ENCODE measurements at places on chromosomes 1 and 21.

DNA sequence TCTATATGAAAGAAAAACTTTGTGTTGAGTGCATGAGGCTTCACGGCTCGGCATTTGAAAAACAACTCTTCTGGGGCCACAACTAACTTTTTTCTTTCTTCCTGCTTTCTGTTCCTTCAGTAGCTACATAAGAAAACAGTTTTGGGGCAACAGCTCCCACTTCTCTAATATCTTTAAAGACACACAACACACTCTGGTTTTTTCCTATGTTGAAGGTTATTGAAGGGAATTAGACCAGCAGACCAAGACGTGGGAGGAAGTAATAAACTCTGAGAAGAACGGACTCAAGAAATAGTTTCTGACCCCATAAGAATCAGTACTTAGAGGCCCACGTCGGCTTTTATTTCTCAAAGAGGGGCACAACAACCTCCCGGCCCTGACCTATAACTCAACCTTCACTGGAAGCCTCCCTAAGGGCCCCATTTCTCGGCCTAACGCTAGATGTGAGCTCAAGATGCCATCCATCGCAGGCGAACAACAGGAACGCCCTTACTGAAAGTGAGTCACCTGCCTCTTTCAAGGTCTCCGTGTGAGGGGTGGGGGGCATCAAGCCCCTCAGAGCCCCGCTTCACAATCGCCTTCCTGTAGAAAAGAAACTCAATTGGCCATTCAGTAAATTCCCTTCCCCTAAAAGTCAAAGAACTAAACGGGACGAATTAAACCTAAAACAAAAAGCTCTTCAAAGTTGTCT is 844 bp downstream of the ZMYM6 start:
- no peak for DNase-seq

DNA sequence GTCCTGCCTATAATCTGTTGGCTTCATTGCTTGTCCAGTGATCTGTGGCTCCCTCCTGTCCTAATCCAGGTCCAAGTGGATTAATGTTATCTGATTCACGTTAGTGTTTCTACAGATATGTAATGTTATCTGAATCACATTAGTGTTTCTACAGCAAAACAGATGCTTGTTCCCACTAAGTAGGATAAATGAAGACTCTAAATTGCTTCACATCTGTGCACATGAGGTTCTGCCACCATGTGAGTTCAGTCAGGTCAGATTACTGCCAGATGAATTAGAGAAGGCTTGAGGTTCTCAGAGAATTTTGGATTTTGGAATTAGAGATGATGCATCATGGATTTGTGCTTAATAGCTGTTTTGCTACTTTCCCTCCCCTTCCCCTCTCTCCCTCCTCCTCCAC is 13.2 kb downstream of the DISC1 start:
- DNase-seq: no peak

DNA sequence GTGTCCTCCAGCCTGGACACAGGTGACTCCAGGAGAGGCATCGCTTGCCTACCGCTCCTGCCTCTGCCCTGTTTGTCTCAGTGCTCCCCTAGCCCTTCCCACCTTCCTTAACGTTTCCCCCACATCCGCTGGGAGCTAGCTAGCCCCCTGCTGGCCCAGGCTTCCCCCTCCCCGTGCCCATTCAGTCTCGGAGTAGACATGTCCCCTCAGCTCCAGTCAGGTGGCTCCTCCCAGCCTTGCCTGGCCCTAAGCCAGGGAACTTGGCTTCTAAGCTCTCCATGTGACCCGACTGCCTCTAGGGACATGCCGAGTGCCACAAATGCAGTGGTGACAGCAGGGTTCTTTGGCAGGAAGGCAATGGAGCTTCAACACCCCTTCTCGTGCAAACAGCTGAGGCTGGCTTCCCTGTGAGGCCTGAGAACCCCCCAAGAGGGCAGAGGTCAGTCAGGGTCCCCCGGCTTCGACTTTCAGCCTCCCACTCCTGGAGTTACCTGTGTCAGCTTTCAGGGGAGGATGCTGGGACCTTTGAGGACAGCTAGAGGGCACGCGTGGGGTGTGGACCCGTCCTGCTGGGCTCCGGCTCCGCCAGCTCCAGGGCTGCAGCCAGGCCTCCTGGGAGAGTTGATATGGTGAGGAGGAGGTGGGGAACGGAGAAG is 16.2 kb downstream of the DRAXIN start:
- DNase-seq: no peak

- no peak for DNase-seq
These were observed 77.6 kb downstream of the PLXNA2 start for GRCh38 chr1:208166340-208167138.

- DNase-seq: no peak
These were observed 96.9 kb downstream of the ADSS2 start for GRCh38 chr1:244354810-244355278.

- DNase-seq: no peak
These were observed 80.3 kb upstream of the DPH5 start for GRCh38 chr1:101105877-101106276.

DNA sequence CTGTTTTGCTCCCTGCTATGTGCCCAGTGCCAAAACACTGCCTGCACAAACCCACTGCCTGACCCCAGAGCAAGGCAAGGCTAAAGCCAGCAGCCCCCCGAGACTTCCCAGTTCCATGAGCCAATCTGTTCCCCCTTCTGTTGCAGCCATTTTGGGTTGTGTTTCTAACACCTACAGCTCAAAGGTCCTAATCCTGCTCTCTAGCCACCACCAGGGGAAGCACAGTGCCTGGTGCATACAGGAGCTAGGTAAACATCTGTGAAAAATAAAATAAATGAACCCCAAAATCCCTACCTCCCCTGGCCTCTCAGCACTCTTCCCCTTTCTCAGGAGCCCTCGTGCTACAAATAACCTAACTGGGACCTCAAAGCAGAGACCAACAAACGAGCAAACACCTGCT is 190.2 kb downstream of the MATN1 start:
- DNase-seq: no peak

DNA sequence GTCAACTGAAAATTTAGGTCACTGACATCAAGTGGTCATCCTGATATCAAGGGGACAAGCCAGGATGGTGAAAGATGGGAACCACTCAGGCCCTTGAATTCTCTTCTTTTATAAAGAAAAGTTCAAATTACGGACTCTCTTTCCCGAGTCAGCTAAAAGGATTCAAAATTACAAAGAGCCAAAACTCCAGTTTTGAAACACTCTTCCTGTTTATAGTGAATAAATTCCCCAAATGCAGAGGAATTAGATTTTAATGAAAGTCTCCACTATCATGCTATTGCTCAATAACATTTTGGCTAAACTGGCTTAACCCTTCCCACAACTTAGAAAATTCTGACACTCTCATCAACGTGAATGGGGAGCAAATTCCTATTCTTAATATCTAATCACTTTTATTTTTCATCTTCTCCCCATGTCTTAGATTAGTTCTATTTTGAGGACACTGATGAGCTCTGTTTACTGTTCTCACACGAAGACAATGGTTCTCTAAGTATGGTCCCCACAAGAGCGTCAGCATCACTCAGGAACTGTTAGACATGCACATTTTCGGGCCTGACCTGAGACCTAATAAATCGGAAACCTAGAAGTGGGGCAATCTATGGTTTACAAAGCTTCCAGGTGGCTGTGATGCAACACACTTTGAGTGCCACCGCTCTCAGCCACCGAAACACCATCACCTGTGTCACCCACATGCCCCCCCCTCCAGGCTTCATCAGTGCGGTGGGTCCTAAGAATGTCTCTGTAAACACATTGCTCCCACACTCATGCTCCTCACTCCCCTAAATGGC is 64.4 kb upstream of the TIAM1 start:
- DNase-seq: no peak

DNA sequence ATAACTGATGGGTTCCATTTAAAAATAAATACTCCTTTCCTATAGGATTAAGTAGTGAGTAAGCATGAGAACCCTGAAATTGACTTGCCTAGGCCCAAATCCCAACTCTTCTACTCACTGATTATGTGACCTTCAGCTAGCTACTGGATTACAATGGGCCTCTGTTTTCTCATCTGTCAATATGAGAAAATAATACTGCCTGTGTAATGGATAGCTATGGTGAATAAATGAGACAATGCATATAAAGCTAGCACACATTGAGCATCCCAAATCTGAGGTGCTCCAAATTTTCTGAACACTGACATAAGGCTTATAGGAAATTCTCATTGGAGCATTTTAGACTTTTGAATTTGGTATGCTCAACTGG is 5.3 kb upstream of the LRRC8C start:
- DNase-seq: no peak

DNA sequence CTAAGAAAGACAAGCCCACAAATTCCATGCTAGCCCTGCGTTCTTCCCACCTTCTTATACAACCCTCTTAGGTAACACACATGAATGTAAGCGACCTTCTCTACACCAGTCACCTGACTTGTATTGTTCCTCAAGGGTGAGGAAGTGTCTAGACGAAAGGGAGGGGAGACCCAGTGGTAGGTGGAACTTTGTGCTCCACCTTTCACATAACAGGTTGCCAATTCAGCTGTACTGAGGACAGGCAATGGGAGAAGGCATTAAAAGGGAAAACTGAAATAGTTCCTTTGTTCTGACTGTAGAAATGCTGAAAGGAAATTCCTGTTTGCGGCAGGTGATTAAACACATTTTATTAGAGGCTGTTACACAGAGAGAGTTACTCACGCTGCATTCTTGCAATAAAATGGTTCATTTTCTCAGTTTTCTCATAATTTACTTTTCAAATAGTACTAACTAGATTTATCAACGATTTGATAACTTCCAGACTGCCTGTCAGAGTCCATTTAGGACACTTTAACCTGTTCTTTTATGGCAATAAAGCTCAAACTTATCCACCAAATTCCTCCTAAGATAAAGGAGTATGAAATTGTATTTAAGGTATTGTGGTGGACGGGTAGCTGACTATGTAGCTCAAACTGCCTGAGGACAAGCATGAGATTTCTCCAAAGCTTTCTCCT is 17.8 kb upstream of the CHRM3 start:
- no peak for DNase-seq

GRCh38 chr1:91584878-91585277 is 84.2 kb downstream of the CDC7 start:
- DNase-seq: no peak

DNA sequence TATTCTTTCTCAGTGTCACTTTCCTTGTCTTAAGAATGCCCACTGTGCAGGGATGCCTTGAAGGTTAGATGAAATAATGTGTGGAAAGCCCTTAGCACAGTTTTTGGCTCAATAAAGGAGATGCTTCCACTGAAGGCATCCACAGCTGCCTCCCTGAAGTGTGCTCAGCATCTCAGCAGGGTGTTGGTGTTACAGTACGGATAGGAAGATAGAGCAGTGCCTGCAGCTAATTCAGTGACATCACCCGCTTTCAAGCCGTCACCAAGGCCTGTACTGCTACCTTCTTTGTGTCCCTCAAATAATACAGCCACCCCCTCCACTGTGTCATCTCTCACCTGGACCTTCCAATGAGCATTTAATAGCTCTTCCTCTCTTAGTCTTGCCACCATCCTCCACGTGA is 59.0 kb downstream of the NDUFS5 start:
- no peak for DNase-seq

DNA sequence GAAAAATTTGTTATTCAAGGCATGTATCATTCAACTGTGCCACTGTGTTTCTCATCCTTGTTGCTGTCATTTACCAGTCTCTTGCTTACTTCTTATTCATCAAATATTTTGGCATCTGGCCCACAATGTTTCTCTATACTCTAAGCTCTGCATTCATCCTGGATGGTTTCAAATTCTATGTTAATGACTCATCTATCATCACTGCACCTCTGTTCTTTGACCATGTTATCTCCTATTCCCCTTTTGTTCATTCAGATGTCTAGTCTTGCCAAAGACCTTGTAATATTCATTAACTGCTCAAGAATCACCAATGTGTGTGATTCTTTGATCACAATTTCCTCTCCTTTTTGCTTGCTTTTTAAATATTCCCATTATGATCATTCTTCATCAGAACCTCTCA is 54.6 kb upstream of the PRKACB start:
- DNase-seq: no peak

- DNase-seq: no peak
These were observed 121.5 kb upstream of the MAP1LC3C start for GRCh38 chr1:242120432-242120831.

DNA sequence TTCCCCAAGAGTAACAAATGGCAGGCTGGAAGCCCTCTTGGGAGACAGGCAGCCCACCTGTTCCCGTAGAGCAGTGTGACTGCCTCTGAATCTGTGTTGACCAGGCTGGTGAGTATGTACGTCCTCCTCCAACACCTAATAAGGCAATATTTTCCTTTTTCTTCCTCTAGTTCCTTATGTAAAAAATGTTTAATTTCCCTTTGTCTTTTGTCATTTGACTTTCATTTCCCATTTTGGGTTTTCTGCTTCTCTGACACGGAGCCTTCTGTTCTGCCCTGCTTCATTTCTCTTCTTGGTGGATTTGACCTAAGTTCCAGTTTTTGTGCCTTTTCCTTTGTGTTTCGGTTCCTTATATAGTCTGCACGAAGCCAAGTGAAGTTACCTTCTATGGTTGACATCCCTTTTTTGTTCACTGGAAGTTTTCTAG is 65.8 kb upstream of the ATF3 start:
- DNase-seq: no peak

DNA sequence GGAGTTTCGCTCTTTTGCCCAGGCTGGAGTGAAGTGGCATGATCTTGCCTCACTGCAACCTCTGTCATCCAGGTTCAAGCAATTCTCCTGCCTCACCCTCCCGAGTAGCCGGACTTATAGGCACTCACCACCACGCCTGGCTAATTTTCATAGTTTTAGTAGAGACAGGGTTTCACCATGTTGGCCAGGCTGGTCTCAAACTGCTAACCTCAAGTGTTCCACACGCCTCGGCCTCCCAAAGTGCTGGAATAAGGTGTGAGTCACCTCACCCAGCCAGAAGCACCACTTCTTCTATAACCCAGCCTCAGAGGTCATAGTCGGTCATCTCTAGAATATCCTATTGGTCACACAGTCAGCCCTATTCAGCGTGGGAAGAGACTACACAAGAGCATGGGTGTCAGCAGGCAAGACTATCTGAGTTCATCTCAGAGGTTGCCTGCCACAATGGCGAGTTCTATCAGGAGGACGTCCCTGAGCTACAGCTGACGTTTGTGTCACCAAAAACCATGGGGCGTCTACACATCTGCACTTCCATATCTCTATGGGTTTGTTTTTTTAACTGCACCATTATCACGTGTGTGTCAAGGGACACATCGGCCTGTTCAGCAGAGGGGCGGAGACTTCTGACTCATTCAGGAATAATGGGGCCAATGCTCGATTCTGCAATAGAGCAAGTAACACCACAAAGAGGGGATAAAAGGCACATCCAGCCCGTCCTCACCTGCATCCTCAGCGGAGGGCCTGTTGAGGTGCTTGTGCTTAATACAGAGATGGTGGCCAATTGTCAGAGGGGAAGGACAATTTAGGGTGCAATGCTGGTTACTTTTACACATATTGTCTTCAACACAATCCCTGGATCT is 256.3 kb upstream of the IRF2BP2 start:
- DNase-seq: no peak

DNA sequence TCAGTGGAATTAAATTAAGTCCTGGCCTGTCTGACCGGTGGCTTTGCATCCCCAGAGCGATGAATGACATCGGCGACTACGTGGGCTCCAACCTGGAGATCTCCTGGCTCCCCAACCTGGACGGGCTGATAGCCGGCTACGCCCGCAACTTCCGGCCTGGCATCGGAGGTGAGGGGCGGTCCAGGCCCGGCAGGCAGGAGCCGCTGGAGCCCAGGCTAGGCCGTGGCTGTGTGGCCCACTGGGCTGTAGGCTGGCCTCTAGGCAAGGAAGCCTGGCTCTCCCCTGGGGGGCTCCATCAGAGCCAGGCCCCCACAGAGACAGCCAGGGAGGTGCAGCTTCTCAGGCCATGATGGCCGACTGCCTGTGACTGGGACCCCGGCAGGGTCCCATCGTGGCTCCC is 5.7 kb downstream of the GABRD start:
- no peak for DNase-seq
